ENCODE measurements at places on chromosomes 2 and 18.

GRCh38 chr18:45660746-45661145 lies 45.5 kb downstream of the SLC14A2 start:
- no peak for DNase-seq

DNA sequence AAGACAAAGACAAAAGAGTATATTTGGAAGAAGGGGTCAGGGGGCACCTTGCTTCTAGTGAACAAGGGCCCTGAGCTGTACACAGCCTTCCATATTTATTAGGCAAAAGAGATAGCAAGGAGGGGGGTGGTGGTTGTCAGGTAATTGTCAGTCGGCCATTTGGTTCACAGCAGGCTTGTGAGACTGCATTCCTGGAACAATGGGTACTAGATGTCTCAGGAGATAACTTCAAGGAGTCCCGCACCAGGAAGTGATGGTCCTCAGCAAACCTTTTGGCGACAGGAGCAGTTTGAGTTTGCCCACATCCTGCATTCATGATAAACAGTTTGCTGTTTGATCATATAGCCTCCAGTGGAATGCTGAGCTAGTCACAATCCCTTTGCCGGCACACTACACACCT lies 376.4 kb upstream of the RAB12 start:
- no peak for DNase-seq

DNA sequence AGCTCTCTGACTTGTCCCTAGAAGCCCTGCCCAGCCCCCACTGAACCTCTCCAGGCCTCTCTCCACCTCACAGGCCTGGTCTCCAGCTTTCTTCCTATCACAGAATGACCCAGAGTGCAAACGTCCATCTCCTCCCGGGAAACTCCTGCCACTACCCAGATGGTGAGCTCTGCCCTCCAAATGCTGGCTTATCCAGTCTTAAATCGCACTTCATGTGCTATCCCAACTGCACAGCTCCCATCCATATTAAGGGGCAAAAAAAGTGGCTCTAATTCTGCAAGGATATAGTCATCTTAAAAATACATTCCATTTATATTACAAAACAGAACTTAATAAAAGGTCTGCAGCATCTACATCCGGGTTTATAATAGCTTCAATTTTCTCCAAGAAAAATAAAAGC lies 70.8 kb upstream of the CDC42EP3 start:
- no peak for DNase-seq

DNA sequence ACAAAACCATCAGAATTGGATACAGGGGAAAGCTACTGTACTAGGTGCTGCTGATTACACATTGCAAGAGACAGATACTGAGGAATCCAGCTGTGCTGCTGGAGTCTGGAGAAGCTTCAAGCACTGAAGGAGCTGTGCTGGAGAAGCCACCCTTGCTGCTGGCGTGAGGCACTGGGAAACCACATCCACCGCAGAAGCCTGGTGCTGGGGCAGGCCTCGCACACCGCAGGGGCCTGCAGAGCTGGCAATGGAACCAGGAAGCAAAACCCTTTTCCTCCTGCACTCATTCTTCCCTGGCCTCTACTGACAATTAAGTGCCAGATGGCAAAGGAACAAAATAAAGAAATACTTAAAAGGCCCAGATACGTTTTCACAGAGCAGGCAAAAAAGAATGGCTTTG lies 94.4 kb upstream of the MSH6 start:
- peak; percentile 14 for DNase-seq

DNA sequence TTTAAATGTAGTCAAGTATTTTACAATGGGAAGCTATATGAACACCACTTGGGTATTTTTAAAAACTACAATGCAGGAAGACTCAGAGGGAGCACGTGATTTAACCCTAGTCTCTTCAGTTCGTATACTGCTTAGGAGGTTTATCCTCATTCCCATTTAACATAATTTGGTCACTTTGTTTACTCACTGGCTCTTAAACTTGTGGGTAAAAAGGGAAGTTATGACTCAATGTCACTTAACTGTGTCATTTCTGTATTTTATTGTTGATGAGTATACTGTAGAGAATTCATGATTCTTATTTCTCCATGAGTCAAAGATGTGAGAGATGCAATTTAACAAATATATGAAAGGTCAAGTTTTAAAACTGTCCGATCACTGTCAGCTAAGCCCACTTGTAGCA lies 48.2 kb downstream of the SLC66A3 start:
- DNase-seq, result peak; percentile 36

DNA sequence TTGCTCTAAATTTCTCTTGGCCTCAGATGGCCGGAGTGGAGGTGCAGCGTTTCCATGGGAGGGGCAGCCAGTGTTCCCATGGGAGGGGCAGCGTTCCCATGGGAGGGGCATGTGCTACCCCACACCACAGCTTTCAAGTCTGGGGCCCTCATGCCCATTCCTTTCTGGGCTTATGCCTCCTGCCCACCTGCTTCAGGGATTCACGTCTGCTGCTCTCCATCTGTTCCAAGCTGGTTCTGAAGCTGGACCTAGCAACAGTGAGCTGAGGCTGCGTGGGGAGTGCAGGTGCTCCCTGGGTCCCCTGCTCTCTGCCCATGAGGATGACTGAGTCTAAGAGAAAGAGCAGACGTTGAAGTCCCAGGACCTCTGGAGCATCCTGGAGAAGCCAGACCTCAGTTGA lies 243.1 kb upstream of the PXDN start:
- DNase-seq, result no peak

DNA sequence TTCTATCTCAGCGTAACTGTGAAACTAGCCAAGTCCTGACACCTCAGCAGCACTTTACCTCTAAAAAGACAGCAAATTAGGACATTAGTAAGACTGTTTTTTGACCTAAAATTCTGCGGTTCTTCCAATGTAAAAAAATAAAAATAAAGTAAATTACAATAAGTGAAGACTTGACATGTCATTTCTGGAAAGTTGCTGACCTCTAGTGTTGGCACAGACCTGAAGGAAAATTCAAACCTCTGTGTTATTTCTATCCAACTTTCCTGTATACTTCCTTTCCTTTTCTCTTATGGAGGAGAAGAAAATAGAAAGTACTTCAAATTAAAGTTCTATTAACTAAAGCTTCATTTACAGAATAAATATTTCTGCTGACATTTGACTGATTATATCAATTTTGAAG lies 110.6 kb downstream of the TMEM182 start:
- no peak for DNase-seq

DNA sequence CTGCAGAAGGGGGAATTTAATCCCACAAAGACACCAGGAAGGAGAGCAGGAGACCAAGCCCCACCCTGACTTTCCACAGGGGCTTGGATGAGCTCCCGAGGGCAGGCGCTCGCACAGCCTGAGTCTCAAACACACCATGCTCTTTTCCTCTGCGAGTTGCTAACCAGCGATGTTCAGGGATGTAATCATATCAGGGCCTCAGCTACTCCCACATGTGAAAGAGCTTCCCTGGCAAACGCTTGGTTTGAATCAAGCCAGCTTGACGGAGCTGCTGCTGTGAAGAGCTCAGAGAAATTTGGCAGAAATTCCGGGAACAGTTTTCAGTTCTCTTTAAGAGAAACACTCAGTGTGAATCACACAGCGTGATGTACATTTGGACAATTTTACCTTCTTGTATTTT lies 385.8 kb downstream of the GALR1 start:
- DNase-seq, result no peak

- no peak for DNase-seq
These were observed 125.5 kb downstream of the TFCP2L1 start for GRCh38 chr2:121159291-121160071.

- no peak for DNase-seq
These were observed 124.8 kb downstream of the SCG2 start for GRCh38 chr2:223477318-223477717.

- peak; percentile 30 for DNase-seq
These were observed 640.2 kb upstream of the SYT4 start for GRCh38 chr18:43917520-43917919.

DNA sequence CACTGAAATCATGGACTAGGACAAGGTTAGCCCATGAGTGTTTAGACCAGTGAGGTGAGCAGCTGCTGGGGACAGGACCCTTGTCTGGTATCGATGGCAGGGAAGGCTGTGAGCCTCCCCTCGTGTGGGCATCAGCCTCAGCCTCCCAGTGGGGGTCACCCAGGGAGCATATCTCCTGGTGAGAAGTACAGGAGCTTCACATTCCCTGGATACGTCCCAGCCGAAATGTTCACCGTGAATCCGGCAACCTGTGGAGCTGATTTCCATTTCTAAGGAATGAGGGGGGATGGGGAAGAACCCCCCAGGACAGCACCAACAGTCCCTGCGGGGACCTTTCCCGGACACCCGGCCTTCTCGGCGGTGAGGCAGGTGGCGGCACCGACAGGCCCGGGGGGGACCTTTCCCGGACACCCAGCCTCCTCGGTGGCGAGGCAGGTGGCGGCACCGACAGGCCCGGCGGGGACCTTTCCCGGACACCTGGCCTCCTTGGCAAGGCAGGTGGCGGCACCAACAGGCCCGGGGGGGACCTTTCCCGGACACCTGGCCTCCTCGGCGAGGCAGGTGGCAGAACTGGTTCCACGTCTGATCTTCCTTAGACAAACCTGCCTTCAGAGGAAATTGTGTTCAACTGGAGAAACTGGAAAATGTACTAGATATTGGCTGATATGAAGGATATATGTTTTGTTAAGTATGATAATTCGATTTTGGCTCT lies 21.2 kb downstream of the RTP5 start:
- DNase-seq, result no peak

DNA sequence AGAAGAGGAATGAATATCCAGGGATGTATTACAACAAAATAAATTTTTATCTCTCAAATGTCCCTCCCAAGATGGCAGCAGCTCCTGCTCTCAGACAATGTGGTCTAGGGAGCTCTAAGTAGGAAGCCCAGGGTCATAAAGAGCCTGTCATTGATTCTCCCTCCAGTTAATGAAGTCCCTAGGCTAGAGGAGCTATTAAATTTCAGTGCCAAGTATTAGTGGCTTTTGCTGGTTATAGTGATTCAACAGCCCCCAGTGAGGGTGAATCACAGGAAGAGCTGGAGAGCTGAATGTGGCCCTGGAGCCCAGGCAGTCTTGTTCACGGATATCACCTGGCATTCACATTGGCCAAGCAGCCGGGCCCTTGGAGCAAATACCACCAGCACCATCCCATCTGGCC lies 109.8 kb upstream of the YPEL5 start:
- no peak for DNase-seq

GRCh38 chr2:126719833-126720351 lies 63.9 kb downstream of the GYPC start:
- no peak for DNase-seq

GRCh38 chr18:67216846-67217245 lies 299.7 kb downstream of the DSEL start:
- no peak for DNase-seq

- no peak for DNase-seq
These were observed 76.3 kb downstream of the DYNC1I2 start for GRCh38 chr2:171763602-171764001.

DNA sequence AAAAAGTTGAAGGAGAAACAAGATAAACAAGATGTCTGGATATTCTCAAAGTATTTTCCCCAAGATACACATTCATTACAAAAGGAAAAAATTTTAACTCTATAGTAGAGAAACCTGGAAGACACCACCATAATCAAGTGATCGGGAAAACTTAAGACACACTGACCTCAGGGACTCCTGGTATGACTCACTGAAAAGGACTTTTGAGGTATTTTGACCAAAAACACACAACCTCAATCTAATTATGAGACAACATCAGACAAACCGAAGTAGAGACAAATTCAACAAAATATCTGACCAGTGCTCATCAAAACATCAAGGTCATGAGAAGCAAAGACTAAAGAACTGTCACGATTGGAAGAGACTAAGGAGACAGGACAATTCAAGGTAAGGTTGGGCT lies 34.7 kb downstream of the LPIN2 start:
- no peak for DNase-seq

DNA sequence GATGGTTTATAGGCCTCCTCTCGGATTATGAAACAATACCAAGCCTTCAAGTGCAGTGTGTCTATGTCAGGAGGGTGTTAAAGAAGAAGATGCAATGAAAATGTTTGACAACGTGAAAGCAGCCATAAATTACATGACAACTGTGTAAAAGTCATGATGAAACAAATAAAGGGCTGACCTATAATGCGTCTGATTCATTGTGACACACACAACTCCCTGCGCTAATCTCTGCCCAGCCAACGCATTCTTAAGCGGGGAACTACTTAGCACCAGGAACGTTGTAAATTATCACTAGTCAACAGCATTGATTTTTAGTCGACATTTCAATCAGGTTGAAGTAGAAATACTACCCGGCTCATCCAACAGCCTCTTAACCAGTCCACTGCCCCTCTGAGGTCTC lies 26.8 kb downstream of the BCL11A start:
- no peak for DNase-seq

DNA sequence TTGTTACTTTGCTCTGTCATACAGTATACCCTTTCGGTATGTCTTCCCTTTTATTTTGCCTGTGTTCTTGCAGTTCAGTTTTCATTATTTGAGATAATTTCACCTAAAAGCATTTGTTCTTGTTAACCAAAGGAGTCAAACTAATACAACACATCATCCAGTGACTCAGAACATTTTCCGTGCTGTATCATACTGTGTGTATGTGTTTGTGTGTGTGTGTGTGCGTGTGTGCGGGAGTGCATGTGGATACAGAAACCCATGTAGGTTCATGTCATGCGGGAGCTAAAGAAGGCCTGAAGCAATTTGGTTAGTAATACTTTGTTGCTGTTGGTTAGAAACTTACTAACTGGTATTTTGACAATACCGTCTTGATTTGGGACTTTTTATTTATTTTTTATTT lies 60.0 kb downstream of the CEP192 start:
- DNase-seq, result no peak

DNA sequence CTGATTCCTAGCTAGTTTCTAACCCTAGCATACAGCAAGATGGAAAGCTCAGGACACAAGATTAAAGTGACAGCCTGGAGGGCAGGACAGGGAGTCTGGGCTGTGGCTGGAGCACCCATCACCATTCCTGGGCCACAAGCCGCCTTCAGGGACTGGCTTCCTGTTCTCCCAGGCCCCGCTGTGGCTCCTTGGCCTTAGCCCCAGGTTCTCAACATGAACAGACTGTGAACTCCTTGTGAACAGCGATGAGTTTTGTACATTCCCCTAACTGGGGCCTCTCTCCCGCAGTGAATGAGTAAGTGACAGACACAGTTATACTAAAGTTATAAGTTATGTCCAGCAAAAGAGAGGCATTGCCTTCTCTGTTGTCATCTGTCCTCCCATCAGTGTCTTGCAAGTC lies 35.9 kb upstream of the SLC14A1 start:
- no peak for DNase-seq

GRCh38 chr2:180111901-180112300 lies 104.8 kb upstream of the CWC22 start:
- DNase-seq, result no peak

DNA sequence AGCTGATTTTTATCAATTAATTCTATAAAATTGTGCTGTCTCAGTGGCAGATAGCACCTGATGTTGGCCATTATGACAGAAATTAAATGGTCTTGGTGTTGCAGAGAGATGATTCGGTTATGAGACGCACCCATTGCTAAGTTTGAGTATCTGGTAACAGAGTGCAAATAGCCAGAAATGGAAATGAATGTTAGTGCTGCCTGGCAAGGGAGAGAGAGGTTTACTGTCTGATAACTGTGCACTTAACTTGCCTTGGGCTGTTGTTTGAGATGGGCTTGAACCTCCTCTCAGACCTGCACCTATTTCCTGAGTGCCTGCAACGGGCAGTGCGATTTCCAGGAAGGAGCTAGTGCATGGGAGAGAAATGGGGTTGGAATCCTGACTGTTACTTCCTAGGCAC lies 11.7 kb downstream of the DPYSL5 start:
- no peak for DNase-seq

Data from KBM-7 (cell line).